ENCODE measurements at places on chromosomes 1 and 21. TPM values are rescaled to one million over a fixed set of nuclear protein-coding genes. Genes with fewer than 3 reads are reported as not detected.

ORC1 gene
- total RNA-seq: 0.17 TPM

MFN2 gene
- 449 TPM for total RNA-seq

- no peak for DNase-seq
Measured at GRCh38 chr1:174408146-174408545, 39.6 kb upstream of the GPR52 start.

DNA sequence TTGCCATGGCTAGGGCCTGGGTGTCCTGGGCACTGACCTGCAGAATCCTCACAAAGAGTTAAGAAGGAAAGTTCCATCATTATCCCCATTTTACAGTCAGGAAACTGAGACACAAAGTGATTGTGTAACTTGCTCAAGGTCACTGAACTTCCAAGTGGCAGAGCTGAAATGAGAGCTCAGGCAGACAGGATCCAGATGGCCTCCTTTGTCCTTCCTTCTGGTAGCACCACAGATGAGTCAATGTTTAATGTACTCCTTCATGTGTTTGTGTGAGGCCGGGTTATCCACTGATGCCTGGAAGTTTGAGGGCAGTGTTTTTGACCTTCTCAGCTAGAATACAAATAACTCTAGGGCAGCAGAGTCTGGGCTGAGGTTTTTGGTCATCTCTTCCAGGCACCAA, 207.0 kb downstream of the TNR start:
- DNase-seq: no peak

DNA sequence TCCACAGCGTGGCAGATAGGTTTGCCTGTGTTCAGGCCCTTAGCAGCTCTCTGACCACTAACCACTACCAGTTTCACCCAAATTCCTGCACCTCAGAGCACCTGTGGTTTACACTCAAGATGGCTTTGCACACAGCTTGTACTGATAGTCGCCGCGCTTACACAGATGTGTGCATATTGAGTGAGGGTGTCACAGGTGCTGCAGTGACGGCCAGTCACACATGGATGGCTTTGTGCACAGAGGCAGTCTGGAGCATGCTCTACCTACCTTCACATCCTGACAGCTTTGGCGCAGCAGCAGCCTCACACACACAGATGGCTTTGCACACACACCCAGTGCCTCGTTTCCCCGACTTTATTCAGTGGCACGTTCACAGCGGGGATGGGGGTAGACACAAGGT, 7.5 kb downstream of the DMAP1 start:
- DNase-seq: no peak

GRCh38 chr1:80154176-80154575, 1147.6 kb upstream of the ADGRL4 start:
- no peak for DNase-seq

DNA sequence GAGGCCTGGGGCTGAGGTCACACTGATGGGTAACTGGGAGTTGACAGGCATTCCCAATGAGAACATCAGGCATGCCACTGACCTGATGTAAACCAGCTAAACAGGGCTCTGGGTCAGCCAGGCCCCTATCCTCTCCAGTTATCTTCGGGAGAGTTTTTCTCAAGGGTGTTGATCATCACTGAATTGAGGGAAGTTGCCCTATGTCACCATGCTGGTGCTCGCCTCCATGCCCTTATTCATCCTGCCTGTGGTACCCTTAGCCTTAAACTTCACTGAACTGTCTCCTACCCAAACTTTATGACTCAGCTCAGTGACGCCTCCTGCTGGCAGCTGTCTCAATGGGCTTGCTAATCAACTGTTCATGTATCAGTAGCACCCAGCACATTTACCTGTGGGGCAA, 80.7 kb upstream of the TNR start:
- no peak for DNase-seq

DNA sequence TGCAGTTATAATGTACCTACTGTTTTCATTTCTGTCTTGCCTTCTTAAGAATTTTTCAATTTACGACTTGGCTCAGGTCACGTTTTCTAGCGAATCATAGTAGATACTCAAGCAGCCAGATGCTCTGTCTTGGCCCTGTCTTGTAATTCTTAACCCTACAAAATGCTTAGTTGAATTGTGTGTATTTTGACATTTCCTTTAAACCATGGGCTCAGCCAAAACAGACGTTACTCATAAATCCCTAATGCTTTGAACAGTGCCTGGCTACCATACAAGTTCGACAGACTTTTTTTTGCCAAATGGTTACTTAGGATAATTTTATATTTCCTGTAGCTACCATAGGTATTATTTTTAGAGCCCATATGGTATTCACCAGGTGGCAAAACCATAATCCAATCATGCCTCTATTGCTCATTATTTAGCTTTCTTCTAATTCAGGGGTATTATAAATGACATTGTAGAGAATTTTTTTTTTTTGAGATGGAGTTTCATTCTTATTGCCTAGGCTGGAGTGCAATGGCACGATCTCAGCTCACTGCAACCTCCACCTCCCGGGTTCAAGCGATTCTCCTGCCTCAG, 54.3 kb downstream of the KCNK1 start:
- DNase-seq: no peak

- DNase-seq: no peak
Measured at GRCh38 chr1:229253151-229253974, 17.5 kb upstream of the RAB4A start.

- peak; percentile 78 for DNase-seq
Measured at GRCh38 chr1:44294588-44295007, 60.5 kb downstream of the ERI3 start.

All from right cardiac atrium (tissue), 5 donors.